Activated T-cell treated with anti-CD3 and anti-CD28 coated beads for 24 hours (primary cell): ENCODE measurements at places on chromosomes 13 and 19.

DNA sequence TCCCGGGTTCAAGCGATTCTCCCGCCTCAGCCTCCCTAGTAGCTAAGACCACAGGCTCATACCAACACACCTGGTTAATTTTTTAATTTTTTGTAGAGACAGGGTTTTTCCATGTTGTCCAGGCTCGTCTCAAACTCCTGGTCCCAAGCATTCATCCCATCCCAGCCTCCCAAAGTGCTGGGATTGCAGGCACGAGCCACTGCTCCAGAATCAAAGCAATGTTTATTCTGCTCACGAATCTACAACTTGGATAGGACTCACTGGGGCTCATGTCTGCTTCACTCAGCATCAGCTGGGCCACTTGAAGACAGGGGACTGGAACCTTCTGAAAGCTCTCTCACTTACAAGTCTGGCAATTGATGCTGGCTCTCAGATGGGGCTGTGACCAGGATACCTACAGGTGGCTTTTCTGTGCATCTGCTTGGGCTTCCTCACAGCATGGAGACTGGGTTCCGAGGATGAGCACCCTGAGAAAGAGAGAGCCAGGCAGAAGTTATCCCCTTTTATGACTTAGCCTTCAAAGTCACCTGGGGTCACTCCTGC, 8.2 kb upstream of the ZNF792 start:
- no peak for DNase-seq

- no peak for DNase-seq
Observed at GRCh38 chr13:34166406-34166805, 348.5 kb downstream of the RFC3 start.

DNA sequence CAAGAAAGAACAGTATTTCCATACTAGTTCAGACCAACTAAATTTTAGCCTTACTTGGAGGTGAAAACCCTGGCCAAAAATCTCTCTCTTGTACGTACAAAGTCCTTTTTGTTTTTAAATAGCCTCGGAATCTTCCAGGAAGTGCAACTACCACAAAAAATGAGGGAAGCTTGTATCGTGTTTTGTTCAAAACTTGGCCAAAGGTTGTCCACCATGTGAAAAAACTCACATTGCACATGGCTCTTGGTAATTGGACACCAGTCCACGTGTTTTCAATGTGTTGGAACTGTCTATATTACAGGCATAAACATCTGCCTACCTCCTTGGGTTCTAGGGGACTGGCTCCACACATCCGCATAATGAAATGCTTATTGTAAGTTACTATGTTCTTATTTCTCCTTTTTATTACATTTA, 15.2 kb upstream of the STRN4 start:
- no peak for DNase-seq

DNA sequence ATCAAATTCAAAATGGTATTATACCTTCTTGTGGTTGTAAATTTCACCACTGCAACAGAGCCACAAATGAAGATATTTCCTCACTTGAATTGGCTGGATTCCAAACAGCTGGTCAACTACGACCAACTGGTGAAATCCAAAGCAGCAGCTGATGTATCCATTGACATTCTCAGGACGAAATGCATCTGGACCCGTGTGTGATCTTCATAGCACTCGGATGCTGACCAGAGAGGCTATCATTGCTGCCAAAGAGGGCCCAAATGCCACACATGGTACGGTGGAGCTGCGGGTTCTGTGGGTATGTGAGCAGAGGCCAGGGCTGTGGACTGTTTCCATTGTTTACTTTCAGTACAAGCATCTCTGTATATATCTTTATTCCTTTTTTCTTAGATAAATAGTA, 25.6 kb upstream of the PCCA start:
- no peak for DNase-seq

DNA sequence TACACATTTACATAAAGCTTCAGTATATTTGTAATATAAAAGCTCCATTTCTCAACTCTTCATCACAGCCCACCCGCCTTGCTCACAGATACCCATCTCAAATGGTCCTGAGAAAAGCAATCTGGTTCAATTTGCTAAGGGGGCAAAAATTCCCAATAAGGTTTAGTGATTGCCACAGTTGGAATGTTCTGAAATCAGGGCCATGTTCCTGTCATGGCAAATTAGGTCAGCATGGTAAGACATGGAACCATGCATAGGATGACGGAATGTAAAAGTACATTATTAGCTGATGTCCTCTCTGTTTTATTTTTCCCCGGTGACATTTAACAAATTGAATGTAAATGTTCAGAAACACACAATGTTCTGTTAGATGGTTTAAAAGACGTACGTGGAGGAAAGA, 274.3 kb downstream of the MZT1 start:
- DNase-seq, result no peak

GRCh38 chr13:45690636-45691035, 11.5 kb upstream of the CBY2 start:
- DNase-seq, result no peak

DNA sequence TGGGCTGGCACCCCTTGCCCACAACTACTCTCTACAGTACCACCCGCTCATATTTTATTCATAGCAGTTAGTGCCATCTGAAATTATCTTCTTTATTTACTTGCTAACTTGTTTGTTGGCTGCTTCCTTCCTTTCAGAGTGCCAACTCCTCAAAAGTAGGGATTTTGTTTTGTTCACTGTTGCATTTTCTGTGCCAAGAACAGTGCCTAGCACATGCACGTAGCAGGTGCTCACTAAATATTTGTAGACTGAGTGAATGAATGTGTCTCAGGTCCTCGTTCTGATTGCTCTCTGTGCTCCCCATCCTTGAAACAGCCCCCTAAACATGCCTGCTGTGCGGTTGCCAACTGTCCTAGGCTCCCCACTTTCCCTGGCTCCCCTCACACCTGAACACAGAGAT, 1.5 kb downstream of the GIPC1 start:
- DNase-seq, result no peak

GRCh38 chr13:28476919-28477708, 17.8 kb downstream of the FLT1 start:
- DNase-seq, result no peak

DNA sequence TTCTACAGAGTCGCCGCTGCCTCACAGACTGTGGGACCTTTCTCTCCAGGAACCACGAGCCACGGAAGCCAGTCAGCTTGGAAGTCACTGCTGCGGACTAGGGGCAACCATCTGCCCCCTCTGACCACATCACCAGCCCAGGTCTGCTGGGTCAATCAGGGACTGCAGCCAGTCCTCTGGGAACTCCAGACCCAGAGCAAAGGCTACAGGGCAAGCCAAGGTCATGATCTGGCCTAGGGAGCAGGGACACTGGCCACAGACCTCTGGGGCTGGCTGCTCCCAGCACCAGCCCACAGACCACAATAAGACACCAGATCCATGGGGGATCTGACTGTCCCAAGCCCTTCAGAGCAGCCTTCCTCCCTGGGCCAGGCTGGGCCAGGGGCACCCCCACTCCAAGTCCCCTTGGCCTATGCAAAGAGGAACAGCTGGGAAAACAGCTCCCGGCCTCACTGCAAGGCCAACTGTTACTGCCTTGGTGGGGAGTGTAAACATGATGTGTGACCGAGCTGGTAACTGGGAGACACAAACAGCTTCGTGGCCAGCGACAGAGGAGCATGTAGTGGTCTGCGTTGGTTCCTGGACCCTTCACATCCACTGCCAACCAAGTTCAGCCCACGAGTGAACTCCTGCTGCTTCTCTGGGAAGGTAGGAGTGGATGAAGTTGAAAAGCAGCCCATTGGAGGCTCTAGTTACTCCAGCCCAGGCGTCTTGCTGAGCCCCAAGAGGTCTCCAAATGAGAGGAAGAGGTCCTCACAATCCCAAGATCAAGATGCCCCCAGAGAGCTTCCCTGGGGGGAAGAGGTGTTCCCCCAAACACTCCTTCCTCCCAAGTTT, 1.5 kb downstream of the AKT2 start:
- no peak for DNase-seq

DNA sequence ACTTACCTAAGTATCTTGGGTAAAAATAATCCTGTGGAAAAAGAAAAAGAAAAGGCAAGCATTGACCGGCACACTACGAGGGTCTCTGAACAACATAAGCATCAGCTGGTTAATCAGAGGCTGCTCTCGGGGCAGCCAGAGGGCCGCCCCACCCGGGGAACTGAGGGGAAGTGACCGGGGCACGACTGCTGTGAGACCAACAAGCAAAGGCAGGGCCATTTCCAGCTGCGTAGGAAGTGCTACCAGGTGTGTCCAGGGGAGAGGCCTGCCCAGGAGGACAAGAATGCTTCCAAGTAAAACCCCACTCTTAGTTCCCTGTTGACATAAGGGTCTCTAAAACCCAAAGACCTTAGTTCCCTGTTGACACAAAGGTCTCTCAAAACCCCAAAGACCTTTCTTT, 15.9 kb downstream of the GAS6 start:
- DNase-seq, result no peak

DNA sequence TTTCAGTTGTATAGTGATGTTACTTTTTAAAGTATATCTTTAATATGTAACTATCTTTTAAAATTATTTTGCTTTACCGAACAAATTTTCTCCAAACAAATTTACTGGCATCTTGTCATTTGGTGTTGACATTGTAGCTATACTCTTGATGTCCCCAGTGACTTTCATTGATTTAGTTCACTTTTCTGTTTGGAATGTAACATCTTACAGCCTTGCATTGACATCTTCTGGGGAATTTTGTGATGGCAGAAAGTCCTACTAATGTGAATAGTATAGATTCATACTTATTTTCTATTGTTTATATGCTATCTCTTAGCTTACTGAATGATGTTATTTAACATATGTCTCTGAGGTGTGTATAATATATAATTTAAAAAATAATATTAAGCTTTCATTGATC, 800.9 kb upstream of the ATXN8OS start:
- no peak for DNase-seq

DNA sequence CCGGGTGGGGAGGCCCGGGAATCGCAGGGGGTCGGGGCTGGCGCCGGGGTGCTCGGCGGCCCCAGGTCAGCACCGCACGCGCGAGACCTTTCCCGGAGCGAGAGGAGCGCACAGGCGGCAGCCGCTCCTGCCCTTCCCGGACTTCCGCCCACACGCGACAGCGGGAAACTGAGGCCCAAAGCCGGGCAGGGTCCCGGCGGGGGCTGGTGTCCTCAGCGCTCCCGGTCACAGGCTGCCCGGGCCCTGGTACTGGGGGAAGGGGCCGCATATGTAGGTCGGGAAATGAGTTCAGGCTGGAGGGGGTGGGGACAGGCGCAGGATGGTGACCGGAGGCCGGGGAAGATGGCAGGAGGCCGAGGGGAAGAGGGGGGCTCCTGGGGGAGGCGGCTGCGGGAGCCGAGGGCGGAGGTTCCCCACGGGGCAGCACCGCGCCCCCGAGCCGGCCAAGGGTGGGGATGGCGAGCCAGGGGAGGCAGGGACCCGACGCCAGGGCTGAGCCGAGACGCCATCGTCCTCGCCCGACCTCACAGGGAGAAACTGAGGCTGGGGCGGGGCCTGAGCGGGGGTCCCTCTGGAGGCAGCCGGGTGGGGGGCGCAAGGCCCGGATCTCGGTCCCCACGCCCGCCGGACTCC, 662 bp downstream of the CBARP start:
- DNase-seq, result no peak

- DNase-seq, result peak; percentile 8
Observed at GRCh38 chr19:46076951-46077814, 36.4 kb upstream of the IGFL4 start.

GRCh38 chr13:111661776-111662175, 341.3 kb downstream of the TEX29 start:
- DNase-seq, result no peak

DNA sequence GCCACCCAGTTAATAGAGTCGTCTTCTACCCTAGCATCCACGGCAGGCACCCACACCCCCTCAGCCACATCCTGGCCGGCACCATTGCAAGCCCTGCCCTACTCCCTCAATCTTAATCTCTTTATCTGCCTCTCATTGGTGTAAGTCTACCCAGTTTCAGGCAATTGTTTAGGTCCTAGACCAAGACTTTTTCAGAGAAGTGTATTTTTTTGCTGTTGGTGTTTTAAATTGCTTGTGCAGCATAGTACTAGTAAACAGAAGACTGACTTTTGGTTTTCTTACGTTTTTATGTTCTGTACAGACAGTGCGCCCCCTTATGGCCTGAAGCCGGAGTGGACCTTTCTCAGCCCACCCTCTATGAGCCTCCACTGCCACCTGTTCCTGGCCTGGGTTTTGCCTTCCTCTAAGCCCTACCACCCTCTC, 2.3 kb upstream of the LCP1 start:
- DNase-seq, result peak; percentile 71

- DNase-seq, result no peak
Observed at GRCh38 chr19:46610851-46611770, 10.0 kb downstream of the CALM3 start.

DNA sequence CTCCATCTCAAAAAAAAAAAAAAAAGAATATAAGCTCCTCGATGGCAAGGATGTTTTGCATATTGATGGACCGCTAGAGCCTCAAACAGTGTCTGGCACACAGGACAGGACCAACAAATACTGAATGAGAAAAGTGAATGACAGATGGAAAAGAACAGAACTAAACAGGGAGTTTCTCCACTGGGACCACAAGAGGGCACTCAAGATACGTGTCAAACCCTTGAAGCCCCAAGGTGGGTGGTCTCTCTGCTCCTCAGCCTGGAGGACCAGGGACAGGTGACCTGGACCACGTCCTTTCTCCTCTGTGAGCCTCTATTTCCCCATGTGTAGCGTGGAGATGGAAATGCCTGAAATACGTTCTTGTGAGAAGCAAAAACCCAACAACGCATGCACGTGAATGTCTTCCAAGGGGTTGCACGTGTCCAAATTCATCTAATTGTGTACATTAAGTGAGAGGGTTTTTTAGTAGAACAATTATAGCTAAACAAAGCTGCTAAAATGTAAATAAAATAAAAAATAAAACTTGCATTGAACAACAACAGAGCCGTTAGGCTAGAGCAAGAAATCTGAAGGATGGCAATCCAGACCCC, 5.7 kb upstream of the CDC42EP5 start:
- DNase-seq, result no peak

DNA sequence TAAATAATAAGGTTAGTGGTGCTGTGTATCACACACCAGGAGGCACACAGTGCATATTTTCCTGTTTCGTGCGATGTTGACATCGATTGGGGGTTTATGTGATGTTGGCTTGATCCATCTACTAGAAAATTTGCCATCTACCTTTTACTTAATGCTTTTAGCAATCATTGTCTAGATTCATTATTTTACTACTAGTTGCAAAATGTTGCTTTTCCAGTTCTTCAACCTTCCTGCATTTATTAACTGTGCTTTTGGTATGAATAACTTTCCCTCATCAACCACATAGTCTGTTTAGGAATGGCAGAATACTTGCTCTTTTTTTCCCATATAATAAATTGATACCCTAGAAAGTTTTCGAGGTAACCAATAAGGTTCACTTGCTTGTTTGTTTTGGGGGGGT, 17.5 kb downstream of the C13orf42 start:
- DNase-seq, result no peak
